ENCODE measurements at places on chromosomes 11 and 22. TPM values are rescaled to one million over a fixed set of nuclear protein-coding genes. Genes with fewer than 3 reads are reported as not detected.

The MYRF gene
- total RNA-seq: not detected

- no peak for DNase-seq
- no peak overlapping the region for H3K27ac ChIP-seq
- peaks cover 13% of the 10 kb centered on the region for H3K36me3 ChIP-seq
Measured at GRCh38 chr11:11894486-11894885, 52.7 kb downstream of the USP47 start.

- H3K27ac ChIP-seq: peak overlapping the region; percentile 100
- peaks cover 52% of the 10 kb centered on the region for H3K4me1 ChIP-seq
- no peak overlapping the region for H3K4me3 ChIP-seq
Measured at GRCh38 chr11:12090061-12090591, 20.3 kb upstream of the MICAL2 start.

- H3K27me3 ChIP-seq: no peaks in the 10 kb centered on the region
- H3K36me3 ChIP-seq: peaks cover 2% of the 10 kb centered on the region
- DNase-seq: no peak
Measured at GRCh38 chr11:35809561-35809960, 134.3 kb upstream of the LDLRAD3 start.

The TCN2 gene
- 8.1 TPM for total RNA-seq

DNA sequence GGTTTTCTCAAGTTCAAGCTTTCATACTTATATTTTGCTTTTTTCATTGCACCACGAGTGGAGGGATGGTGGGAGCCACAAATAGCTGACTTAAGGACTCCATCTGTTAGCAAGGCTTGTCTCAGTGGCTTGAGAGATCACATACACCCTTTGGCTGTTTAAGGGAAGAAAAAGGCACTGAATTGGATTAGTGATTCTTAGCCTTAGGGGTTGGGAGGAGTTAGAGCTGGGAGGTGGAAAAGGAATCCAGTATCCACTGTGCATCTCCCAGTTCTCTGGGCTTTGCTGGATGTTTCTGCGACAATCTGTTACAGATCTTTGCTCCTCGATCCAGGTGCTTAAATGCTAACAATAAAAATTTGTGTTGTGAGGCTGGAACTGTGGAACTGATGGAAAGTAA lies 593.6 kb downstream of the CNTN5 start:
- no peak overlapping the region for H3K4me3 ChIP-seq
- H3K27ac ChIP-seq: no peak overlapping the region
- H3K27me3 ChIP-seq: no peaks in the 10 kb centered on the region
- no peaks in the 10 kb centered on the region for H3K36me3 ChIP-seq

- H3K36me3 ChIP-seq: no peaks in the 10 kb centered on the region
- H3K4me1 ChIP-seq: no peaks in the 10 kb centered on the region
- H3K4me3 ChIP-seq: no peak overlapping the region
- no peak overlapping the region for H3K27ac ChIP-seq
Measured at GRCh38 chr11:75160220-75160757, 9.4 kb downstream of the SLCO2B1 start.

DNA sequence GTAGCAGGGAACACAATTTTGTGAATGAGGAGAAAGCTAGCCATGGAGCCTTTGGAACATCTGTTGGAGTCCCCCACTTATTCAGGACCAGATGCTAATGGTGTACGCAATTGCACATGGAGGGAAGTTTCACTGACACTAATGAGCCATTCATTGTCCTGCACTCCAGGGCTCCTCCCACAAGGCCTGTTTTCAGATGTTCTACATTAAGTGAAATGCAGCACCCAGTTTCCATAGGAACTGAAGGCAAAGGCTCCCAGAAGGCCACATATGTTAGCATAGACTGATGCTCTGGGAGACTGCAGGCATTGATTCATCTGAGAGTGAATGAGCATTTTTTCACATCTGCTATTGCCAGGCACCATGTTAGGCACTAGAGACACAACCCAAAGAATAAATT lies 399.5 kb downstream of the ETS1 start:
- H3K4me1 ChIP-seq: peaks cover 13% of the 10 kb centered on the region
- peak overlapping the region; percentile 31 for H3K27ac ChIP-seq
- H3K27me3 ChIP-seq: no peaks in the 10 kb centered on the region
- peak; percentile 56 for DNase-seq

The DEFB131B gene
- not detected for total RNA-seq

DNA sequence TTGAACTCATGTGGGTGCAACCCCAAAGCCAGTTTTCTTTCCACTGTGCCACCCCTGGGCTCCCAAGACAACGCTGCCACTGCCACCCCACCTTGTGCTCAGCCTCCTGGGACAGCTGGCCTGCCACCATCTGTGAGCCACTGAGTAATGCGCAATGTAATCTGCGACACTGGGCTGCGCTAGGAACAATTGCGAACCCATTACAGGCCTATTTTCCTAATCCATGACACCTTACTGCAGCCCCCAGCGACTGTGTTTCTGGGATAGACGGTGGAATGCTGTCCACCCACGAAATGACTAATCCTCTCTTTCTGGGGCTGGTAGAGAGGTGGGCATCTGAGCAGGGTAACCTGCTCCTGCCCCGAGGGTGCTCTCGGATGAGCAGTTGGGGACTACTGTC lies 22.2 kb downstream of the FLRT1 start:
- no peaks in the 10 kb centered on the region for H3K36me3 ChIP-seq
- no peak overlapping the region for H3K27ac ChIP-seq
- H3K4me1 ChIP-seq: no peaks in the 10 kb centered on the region
- no peak overlapping the region for H3K4me3 ChIP-seq
- no peaks in the 10 kb centered on the region for H3K27me3 ChIP-seq
- no peak for DNase-seq

The MSANTD2 gene
- total RNA-seq: 11.5 TPM

GRCh38 chr11:15307619-15308024 lies 192.9 kb downstream of the INSC start:
- no peaks in the 10 kb centered on the region for H3K4me1 ChIP-seq
- H3K36me3 ChIP-seq: no peaks in the 10 kb centered on the region
- DNase-seq: no peak
- H3K4me3 ChIP-seq: no peak overlapping the region
- no peak overlapping the region for H3K27ac ChIP-seq

DNA sequence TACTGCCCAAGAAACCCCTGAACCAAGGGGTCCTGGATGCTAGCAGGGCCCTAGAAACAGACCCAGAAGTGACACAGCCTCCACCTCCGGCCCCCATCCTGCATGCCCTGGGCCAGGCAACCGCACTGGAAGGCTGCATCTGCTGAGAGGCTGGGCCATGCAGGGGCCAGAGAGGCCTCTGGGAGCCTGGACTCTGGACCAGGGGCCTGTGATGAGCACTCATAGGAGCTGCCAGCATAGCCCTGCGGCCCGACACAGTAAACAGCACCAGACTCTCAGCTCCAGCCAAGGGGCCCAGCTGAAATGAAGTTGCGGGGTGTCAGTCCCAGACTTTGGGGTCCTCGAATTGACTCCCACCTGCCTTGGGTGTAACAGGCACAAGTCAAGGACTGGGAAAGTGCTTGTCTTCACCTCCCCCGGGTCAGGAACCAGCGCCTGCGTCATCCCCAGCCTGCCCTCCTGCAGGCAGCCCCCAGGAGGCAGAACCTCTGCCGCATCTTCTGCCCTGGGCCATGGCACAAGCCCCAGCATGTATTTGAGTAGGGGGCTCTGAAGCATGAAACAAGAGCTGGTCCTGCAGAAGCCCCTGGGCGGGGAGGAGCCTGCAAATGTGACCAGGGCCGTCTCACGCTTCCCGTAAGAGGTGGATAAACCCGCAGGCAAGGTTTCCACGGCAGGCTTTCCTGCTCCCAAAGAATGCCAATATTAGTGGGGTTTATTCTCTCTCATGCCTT lies 25.2 kb upstream of the CCND1 start:
- H3K27ac ChIP-seq: no peak overlapping the region
- H3K27me3 ChIP-seq: no peaks in the 10 kb centered on the region
- H3K4me1 ChIP-seq: peaks cover 3% of the 10 kb centered on the region
- no peak overlapping the region for H3K4me3 ChIP-seq

The GP1BB gene
- total RNA-seq: 10.2 TPM

The CARD16 gene
- total RNA-seq: not detected

GRCh38 chr11:94449029-94449428 lies 44.6 kb downstream of the MRE11 start:
- peak; percentile 38 for DNase-seq
- H3K27ac ChIP-seq: peak overlapping the region; percentile 63
- no peaks in the 10 kb centered on the region for H3K27me3 ChIP-seq
- H3K36me3 ChIP-seq: peaks cover 9% of the 10 kb centered on the region

The TRPC6 gene
- total RNA-seq: under 0.01 TPM

The MPZL3 gene
- total RNA-seq: 2.4 TPM

- H3K4me1 ChIP-seq: no peaks in the 10 kb centered on the region
- no peak overlapping the region for H3K27ac ChIP-seq
- H3K36me3 ChIP-seq: no peaks in the 10 kb centered on the region
- H3K27me3 ChIP-seq: no peaks in the 10 kb centered on the region
- peak; percentile 22 for DNase-seq
Measured at GRCh38 chr11:67648140-67648795, 2.3 kb downstream of the ACY3 start.

The APOBEC3B gene
- 2.3 TPM for total RNA-seq
